ENCODE measurements at places on chromosomes 6 and 20.

DNA sequence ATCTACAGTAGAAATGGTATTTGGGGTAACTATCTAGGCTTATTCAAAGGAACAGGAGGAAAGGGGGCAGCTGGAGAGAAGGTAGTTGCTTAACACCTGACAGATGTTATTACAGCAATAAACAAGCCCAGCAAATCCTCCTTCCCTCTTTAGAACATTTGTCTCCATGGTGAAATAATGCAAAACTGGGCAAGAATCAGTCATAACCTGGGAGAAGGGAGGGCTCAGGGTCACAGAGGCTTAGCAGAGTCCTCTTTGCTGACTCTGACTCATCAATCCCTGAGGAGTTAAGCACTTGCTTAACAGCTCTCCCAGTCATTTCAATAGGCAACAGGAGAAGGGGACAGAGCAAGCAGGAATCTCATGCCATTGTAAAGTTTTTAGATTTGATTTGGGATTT lies 230.3 kb downstream of the IBTK start:
- no peak for DNase-seq

DNA sequence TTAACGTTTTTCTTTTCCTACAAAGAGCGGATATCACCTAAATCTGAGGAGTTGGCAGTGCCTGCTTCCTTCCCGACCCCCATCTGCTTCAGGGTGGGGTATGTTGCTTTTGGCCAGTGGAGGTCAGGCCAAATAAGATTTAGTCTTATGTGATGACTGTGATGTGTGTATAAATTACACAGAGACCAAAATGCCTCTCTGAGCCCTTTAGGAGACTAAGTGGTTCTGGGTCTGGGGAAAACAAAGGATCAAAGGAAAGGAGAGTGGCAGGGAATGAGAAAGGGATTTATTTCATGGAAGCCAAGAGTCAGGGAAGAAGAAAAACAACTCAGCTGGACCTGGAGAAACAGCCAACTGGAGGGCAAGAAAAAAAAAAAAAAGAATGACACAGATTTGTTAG lies 39.1 kb upstream of the TBC1D7 start:
- DNase-seq = no peak

DNA sequence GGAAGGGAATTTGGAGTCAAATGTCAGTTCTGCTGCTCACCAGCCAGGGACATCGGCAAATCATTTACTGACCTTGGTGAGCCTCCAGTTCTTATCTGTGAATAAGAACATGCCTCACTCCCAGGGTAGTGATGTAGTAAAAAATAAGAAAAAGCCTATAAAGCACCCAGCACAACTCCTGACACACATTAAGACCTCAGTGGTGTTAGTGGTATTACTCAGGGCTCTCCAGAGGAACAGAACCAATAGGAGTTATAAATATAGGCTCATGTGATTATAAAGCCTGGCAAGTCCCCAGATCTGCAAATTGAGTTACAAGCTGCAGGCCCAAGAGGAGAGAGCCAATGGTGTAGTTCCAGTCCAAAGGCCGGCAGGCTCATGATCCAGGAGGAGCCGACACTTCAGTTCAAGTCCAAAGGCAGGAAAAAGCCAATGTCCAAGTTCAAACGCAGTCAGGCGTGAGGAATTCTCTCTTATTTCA lies 71.3 kb upstream of the EYA2 start:
- DNase-seq = no peak

DNA sequence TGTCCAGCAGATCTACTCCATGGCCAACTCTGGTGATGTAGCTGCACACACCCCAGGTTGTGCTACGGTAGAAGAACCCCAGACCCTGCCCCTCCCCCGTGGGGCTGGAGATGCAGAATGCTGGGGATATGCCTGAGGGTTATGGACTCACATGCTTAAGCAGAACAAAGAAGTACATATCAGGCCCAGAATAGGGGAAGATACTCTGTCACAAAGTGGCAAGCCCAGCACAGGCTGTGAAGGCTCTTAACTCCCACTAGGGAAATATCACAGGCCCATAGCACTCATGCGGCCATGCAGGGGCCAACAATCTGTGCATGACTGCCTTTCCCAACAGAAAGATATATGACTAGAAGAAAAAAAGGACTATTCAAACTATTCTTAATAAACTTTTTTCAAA lies 234.9 kb downstream of the KCNQ5 start:
- DNase-seq = no peak

GRCh38 chr6:157808405-157808950 lies 14.6 kb upstream of the SNX9 start:
- no peak for DNase-seq

DNA sequence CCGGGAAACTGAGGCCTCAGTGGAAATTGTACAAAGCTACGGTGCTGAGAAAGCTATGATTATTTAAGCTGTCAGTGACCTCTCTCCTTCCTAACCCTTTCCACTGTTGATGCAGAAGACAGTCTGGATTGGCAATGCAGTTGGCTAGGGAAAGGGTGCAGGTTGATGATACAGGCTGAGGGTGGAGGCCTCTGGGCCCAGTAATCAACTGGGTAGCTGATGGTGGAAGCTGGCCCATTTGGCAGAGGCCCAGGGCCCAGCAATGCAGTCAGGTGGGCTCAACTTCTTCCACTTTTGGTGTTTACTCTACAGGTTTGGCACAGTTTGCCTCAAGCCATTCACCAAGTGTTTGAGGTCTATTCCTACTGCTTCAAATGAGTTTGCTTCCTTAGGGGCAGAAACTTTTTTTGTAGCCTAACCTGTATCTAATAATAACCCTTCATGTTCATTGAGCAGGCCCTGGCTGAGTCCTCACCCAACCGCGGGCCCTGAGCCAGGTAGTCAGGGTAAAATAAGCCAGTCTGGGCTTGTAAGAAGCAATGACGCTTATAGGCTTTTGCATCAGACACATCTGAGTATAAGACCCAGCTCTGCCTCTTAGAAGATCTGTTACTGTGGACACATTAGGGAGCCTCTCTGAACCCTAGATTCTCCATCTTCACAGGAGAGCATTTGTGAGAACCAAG lies 12.1 kb downstream of the BCL2L1 start:
- no peak for DNase-seq

- no peak for DNase-seq
Measured at GRCh38 chr6:160926281-160927276, 65.0 kb upstream of the MAP3K4 start.

- DNase-seq = no peak
Measured at GRCh38 chr6:111858347-111858746, 14.9 kb downstream of the FYN start.

DNA sequence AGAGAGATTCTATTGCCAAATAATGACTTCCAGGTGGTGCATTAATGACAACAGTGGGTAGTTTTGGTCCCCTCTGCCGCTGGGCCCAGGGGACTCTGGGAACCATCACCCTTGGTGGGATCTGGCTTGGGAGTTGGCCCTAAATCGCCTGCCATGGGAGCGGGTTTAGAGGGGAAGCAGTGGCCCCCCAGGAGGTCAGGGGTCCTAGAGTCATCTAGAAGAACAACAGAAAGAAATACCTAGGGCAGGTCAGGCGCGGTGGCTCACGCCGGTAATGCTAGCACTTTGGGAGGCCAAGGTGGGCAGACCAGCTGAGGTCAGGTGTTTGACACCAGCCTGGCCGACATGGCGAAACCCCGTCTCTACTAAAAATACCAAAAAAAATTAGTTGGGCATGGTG lies 17.8 kb upstream of the ARFGEF2 start:
- DNase-seq = no peak

All from WTC11 (cell line).